ENCODE measurements at places on chromosomes 4 and X.

DNA sequence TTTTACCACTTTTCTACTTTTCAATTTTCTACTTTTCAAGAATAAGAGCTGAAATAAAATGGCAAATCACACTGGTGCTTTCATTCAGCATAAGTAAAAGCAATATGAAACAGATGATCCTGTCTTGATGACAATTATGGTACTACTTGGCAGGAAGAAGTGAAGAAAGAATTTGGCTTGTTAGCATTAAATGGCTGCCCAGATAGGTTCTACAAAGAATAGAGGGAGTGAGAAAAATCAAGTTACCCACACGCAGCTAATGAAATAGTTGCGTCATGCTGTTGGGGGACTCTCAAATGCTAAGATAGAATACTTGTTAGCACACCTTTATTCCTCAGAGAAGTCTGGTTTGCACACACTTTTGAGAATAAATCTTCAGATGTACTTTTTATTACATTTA, 12.5 kb upstream of the LCORL start:
- no peak for DNase-seq

DNA sequence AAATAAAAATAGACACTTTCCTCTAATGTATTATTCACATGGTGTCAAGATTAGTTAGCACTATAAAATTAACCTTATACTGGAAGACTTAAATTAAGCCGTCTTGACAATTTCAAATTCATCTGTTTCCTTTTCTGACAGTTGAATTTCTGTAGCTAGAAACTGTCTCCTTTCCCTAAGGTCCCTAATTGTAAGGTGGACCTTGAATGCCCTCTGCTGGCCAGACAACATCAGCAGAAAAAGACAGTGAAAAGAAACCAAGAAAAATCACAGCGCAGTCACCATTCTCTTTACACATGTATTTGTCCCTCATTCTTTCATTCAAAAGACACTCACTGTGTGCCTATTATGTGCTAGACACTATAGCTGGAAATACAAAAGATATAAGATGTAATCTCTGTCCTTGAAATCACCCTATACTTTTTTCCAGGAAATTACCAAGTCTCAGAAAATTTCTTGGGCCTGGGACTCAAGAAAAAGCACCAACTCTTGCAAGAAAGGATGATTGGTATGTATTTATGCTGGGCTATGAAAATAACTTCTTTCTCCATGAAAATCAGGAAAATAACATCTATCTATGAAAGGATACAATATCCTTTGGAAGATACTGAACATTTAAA, 32.7 kb upstream of the AMBN start:
- peak; percentile 44 for DNase-seq

- no peak for DNase-seq
Measured at GRCh38 chr4:163535657-163536056, 41.2 kb downstream of the TMA16 start.

DNA sequence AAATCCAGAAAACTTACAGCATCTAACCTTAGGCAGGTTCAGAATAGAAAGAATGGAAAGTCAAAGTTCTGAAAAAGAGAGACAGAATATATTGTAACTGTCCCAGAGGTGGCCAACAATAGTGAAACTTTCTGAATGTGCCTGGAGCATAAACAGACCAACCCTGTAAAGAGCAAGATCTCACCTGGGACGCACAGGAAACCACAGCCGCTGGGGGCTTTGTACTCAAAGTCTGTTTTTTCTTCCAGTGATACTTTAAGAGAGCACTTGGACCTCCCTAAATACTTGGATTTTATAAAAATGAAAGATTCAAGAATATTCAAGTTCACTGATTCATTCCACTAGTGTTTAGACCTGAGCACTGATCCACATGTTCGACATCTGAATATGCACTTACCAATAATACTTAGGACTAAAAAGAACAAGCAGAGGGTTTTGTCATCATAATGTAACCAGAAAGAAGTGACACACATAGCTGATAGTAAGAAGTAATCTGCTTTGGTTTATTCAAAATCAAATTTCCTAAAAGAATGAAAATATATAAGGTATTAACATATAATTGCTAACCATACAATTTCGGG, 35.3 kb downstream of the ARAP2 start:
- peak; percentile 17 for DNase-seq

DNA sequence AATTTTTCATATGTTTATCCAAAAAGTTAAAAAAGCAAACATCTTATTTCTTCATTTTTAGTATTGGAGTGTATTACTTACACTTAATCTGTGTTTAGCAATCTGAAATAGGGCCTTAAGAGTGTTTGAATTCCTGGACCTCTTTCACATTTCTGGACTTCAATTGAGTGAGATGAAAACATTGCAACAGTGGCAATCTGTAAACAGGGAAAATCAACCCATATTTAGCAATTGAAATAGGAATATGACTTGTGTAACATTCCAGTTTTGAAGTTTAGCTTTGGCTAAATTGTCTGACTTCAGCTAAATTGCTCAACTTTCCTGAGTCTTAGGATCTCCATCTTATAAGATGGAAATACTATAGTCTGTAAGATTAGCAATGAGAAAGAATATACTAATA, 34.6 kb upstream of the FHL1 start:
- no peak for DNase-seq

DNA sequence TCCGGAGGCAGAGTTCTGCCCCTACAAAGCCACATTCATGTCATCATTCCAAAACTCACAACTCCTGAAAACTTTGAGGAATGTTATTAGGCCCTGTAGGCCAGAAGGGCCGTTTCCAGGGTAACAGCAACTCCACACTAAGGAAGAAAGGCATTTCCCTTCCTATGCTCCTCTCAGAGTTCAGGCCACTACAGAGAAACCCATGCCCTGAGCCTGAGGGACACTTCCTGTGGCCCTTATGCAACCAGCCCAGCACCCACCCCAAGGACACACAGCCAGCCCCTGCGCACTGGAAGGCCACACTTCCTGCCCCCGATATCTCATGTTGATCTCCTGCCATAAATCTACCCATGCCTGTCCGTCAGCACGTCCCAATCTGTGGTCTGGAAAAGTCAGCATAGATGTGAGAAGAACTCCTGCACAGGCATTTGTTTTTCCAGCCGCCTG, 289.3 kb downstream of the BCOR start:
- no peak for DNase-seq

DNA sequence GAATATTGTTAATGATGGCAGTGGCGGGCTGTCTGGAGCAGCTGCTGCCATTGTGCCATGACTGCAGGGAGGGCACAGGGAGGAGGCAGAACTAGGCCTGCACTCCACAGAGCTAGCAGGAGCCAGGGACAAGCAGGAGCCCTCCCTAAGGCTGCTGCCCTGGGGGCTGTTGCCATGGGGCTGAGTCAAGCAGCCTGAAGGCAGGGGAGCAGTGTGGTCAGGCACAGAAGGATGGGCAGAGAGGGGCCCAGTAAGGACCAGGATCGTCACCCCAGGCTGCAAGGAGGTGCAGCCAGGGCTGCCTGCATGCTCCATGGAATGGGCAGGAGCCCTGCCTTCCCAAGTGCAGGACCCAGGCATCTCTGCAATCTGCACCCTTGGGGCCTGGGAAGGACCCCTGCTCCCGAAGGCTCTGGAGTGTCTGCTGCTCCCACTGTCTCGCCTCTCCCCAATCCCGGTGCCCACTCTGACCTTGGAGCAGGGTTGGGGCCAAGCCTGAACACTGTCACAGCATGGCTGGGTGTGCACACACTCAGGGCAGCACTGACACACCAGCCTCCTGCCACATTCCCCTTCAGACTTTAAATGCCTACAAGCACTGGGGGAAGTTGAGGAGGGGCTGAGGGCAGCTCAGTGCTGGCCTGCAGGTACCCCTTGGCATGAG, 98.3 kb upstream of the GALNTL6 start:
- DNase-seq: no peak

DNA sequence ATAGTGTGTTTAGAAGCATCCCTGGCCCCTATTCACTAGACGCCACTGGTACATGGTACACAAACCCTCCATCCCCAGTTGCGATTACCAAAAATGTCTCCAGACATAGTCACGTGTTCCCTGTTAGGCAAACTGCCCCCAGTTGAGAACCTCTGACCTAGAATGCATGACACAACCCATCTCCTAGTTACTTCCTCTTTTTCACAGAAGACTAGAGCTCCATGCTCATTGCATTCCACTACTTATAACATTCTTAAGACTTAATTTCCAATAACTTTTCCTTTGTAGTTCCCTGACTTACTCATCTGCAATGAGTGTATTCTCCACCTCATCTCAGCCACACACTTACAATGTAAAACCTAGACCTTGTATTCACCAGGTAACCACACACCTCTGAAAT, 68.6 kb downstream of the PRSS12 start:
- DNase-seq: no peak

- DNase-seq: no peak
Measured at GRCh38 chr4:153318696-153319320, 25.7 kb upstream of the MND1 start.

- DNase-seq: no peak
Measured at GRCh38 chr4:70722199-70722791, 531 bp downstream of the RUFY3 start.

GRCh38 chrX:109352066-109352588, 129.8 kb downstream of the GUCY2F start:
- no peak for DNase-seq

- no peak for DNase-seq
Measured at GRCh38 chr4:85482010-85482738, 7.2 kb downstream of the ARHGAP24 start.

- DNase-seq: no peak
Measured at GRCh38 chr4:8191136-8191747, 7.8 kb upstream of the SH3TC1 start.

GRCh38 chrX:152960115-152960514, 33.8 kb downstream of the PNMA5 start:
- DNase-seq: no peak

DNA sequence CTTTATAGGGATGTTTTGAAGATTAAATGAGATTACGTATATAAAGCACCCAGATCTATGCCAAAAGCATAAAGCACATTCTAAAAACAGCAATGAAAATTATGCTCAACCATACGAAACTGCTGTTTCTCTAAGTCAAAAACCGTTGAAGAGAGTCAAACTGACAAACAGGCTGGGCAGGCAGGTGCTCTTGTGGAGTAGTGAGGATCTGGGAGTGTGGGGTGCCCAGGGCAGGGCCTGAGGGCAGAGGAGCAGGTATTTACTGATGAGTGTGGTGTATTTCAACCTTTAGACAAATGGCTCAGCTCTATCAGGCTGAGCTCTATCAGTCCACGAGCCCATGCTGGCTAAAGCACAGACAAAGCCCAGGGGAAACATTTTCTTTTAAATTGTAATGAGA, 40.4 kb downstream of the RELL1 start:
- DNase-seq: no peak

DNA sequence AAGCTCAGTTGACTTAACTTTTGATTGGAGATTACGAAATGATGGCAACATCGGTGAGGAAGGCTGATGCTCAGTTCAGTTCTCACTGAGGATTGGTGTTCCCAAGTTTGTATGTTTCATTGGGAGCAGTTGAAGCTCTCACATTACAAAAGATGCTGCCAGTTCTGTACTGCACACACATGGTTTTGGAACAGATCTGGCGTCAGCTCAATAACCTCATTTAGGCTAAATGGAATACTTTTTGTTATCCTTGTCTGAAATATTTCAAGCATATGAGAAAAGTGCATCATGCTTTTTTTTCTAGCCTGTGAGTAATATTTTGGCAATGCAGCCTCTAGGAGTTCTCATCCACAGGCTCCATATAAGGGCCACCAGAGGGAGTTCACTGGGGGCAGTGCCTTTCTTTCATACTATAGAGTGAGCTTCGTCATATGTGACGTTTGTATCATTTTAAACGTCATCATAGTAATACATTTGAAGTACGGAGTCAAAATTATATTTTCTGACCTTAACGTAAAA, 4.1 kb downstream of the ENPEP start:
- DNase-seq: no peak

DNA sequence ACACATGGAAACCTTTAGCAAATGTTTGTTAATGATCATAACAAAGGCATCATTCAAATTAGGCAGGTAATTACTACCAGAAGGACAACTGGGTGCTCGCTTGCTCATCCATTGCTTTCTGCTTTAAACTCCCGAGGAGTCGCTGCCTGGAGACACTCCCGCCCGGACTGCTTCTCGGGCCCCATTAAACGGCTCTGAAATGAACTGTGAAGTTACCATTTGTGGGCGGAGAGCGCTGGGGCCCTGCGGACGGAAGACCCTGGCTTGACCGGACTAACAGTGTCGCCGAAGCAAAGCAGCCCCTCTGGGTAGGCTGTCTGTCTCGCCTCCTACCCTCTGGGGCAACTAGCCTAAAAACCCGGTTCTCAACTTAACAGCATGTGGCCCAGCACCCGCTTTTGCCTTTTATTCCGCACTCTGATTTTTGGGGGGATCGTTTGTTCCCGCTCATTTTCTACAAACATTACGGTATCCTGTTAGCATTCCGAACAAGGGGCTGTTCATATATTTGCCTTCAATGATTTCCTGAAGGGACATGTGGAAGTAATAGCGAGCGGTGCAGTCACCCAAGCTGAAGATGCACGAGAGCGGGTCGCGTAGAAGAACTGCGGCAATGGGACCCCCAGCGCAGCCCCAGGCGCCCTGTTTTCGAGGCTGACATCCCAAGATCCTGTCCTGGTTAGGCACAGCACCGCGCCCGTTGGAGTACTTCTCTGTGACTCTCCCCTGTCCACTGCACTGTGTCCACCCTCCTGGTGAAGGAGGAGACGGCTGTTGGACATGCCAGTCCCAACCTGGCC, 1.6 kb upstream of the PDGFRA start:
- no peak for DNase-seq

DNA sequence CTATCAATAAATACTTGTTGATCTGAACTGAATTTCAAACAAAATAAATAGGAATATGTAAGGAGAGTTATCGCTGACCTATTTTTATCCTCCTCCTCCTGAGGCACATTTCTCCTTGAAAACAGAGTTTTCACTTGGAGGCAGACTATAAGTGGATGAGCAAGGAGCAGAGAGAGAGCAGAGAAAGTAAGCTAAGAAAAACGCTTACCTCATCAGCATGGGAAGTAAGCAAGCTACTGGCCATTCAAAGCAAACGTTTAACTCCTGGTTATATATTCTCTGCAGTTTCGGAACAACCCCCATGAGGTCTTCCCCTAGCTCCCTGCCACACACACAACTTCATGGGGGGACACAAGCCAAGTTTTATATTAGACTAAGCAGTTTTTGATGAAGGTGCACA, 13.2 kb downstream of the ZDHHC9 start:
- DNase-seq: no peak

- DNase-seq: no peak
Measured at GRCh38 chr4:40253906-40254305, 57.1 kb downstream of the RHOH start.

- DNase-seq: no peak
Measured at GRCh38 chr4:167826281-167826680, 266.1 kb upstream of the ANXA10 start.

DNA sequence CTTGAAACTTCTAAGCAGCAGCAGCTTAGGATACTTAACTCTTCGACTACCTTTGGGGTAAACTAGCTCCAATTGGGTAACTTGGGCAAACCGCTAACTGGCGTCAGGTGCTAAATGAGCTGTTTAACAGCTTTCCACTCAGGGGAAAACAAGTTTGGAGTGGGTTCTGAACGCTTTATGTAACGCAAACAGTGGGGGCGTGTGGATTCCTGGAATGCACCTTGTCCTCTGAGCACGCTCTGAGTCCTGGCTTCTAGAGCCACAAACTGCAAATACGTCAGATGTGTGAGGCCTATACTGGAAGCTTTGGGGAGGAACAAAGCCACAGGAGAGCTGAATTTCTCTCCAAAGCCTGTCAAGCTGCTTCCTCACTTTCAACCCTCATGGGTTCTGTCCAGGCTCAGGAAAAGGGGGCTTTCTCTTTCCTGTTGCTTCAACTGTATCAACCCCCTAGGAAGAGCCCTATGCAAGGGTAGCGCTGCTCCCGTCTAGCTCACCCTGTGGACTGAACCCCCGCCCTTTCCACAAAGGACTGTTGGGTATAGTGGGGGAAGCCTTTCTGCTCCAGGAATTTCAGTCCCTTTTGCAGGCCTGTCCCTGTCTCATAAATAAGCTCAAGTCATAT, 4.5 kb upstream of the WDR1 start:
- no peak for DNase-seq
